ENCODE measurements at places on chromosomes 3 and 15.

GRCh38 chr3:16357186-16358121 is 92.4 kb downstream of the OXNAD1 start:
- DNase-seq: no peak

DNA sequence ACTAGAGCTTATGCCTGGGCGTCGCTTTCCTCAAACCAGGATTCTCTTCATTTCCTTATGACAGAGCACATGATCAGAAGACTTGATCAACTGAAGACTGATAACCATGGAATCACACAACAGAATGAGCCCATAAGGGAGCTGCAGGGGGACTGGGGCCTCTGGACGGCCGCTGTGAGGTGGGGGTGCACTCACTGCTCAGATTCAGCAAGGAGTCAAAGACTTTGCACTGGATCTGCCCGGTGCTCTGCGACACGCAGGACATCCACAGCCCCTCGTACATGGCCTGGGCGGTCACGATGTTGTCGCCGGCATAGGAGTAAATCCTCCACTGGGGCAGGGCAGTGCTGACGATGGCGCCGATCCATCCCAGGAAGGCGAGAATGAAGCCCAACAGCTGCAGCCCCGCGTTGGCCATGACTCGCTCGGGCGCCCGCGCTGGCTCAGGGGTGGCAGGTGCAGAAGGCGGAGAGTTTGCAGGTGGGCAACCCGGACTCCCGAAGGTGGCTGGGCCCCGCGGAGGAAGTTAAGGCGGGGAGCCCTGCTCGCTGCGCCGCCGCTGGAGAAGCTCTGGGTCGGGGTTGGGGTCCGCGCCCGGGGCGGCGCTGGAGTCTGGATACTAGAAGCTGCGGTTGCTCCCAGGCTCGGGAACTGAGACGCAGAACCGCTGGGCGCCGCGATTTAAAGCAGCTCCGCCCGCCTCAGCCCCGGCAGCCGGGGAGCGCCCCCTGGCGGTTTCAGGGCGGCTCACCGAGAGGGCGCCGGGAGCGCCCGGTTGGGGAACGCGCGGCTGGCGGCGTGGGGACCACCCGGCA is at the start of gene CLDN1:
Gene CLDN1, minus strand, starts transcription at position 658 of the 815 bp plus-strand sequence. Its CDS starts 240 bp downstream, at position 418.
- DNase-seq: peak; percentile 75

GRCh38 chr3:76264911-76265310 is 479.6 kb upstream of the ZNF717 start:
- DNase-seq: no peak

DNA sequence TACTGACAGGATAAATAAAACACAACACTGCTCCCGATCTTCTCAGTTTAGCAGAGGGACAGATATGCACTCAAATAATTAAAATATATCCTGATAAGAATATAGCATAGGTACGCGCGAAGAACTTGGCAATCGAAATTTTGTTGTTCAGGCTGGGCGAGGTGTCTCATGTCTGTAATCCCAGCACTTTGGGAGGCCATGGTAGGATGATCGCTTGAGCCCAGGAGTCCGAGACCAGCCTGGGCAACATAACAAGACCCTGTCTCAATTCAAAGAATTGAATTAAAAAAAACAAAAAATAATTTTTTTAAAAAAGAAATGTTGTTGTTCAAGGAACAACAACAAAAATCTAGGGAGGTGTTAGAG is 7.6 kb downstream of the B2M start:
- DNase-seq: no peak

DNA sequence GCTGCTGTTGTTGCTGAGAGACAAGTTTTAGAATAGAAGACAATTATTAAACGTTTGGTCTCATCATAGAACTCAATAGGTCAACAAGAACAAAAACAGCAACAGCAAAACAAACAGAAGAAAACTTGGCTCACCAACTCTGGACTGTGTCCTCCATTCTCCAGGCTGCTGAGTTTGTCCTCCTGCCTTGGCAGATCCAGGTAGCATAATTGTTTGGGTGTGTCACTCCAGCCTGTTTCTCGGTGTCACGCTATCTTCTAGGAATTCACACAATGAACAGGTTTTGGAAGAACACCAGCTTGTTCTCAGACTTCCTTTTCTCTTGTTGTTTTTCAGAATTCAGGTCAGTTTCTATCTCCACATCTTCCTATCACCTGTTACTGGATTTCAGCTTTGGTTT is 34.7 kb downstream of the ARRDC4 start:
- no peak for DNase-seq

GRCh38 chr3:139555249-139555648 is 15.7 kb upstream of the RBP1 start:
- no peak for DNase-seq

DNA sequence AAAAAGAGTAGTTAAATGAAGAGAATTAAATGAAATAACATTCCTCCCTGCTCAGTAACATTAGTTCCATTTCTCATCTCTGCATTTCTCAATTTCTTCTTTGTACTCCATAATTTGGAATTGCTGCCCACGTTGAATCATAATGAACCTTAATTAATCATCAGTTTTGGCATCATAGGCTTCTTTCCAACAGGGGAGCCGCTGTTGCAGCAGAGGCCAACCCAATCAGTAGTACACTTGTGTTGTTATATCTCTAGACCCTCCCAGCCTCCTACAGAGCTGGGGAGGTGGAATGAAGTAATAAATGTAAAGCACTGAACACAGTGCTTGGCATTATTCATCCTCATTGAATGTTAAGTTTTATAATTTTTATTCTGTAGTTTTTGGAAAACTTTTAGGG is 240.7 kb downstream of the CHST2 start:
- no peak for DNase-seq
